GM20000 (cell line): ENCODE measurements at places on chromosomes 3 and 15.

- no peak for DNase-seq
Measured at GRCh38 chr15:67389975-67390374, 131.0 kb upstream of the C15orf61 start.

DNA sequence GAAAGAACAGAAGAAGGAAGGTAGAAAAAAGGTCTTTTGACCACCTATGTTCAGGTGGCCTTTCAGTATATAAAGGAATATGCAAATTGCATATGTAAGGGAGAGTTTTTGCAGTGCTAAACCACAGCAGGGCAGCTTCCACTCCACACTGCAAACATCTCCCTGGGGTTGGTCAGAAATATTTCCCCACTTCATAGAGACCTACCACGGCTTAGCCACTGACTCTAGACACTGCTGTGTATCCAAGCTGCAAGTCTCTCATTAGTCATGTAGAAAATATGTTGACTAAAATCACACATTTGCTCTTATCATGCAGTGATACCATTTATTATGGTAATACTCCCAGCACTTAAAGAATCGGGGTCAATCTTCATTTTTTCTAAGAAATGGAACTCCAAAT lies 214.9 kb upstream of the NR2F2 start:
- DNase-seq, result no peak

- DNase-seq, result no peak
Measured at GRCh38 chr15:27482287-27482686, 511.3 kb downstream of the GABRG3 start.

- no peak for DNase-seq
Measured at GRCh38 chr15:25501828-25502446, 63.1 kb upstream of the UBE3A start.

GRCh38 chr3:23760325-23760724 lies 45.4 kb upstream of the UBE2E1 start:
- no peak for DNase-seq

GRCh38 chr3:160981217-160981938 lies 123.8 kb downstream of the B3GALNT1 start:
- peak; percentile 11 for DNase-seq

GRCh38 chr3:53346922-53347260 lies 452 bp downstream of the DCP1A start:
- DNase-seq, result no peak

DNA sequence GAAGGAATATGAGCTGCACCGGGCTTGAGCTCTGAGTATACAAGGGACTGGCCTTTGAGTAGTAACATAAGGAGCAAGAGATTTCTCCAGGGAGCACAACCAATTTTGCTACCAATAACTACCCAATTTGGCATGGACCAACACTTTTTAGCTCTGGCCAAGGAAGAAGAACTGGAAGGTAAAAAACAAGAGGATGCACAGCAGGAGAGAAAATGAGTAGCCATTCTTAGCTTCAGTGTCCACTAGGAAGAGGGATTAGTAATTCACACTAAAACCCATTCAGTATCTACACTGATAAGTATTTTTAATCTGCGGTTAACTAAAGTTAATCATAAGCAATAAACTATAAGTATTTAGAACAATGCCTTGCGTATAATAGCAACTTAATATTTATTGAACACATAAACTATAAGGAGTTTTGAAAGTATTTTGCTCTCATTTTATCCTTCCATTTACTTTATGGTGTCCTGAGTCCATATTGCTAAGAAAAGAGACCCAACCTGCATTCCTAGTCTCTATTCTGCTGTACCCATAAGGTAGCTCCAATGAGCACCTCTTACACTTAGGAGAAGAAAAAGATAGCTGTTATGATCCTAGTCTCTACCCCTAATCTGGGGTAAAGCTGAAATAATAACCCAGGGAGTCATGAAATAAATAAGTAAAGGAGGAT lies 268.9 kb downstream of the IGSF11 start:
- DNase-seq, result no peak

DNA sequence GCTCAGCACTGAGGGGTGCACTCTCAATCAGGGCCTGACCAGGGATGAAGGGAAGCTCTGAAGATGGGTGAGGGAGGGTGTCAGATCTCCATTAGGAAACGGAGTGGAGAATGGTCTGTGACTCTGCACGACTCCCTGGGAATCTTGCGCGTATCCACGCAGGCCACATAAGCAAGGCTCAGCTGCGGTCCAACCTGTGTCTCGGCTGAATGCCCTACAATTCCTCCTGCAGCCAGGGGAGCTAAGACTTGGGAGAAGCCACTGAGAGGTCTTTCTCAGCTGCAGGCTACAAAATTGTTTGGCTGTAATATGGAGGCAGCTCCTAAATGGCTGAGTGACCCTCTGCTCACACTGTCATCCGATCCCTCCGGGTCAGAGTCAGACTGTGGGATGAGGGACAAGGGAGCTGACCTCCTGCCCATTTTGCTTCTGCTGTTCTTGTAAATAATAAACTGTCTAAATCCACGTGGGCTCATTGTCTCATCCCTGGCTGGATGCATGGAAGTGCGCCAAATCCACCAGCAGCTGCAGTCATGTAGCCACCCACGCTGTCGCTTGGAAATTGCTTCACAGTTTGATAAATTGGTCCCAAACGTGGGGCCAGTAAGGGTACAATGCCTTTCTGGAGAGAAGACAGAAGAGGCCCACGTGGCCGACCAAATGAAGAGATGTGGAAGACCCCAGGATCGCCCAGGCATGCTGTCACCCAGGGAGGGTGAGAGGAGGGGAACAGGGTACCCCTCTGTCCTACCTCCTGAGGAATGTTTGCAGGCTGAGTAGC lies 30.5 kb downstream of the ALS2CL start:
- no peak for DNase-seq

DNA sequence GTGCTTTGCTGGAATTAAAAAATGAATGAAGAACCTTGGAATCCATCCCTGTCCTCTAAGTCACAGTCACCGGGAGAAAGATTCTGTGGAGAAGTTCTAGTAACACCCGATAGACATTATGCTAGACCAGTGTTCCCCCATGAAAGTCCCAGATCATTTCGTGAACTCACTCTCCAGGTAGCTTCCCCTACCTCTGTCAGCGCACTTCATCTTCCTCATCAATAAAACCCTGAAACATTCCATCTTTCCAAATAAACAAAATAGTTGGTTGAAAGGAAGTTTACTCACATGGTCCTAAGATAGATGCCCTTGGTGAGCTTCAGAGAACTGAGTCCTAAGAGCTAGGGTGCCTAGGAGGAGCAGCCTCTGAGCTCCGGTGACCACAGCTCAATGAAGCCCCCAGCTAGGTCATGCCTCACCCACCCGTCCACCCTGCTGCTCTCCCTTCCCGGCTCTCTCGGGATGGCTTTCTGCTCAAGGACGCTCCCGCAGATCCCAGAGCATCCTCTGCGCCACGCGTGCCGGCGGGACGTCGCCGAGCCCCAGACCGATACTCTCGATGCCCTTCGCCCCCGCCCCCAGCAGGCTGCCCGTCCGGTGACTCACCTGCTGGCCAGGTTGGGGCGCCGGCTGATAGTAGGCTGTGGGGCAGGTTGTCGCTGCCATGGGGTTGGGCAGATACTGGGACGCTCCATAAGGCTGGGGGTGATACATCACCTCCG lies 776 bp downstream of the VGLL3 start:
- DNase-seq, result peak; percentile 34

DNA sequence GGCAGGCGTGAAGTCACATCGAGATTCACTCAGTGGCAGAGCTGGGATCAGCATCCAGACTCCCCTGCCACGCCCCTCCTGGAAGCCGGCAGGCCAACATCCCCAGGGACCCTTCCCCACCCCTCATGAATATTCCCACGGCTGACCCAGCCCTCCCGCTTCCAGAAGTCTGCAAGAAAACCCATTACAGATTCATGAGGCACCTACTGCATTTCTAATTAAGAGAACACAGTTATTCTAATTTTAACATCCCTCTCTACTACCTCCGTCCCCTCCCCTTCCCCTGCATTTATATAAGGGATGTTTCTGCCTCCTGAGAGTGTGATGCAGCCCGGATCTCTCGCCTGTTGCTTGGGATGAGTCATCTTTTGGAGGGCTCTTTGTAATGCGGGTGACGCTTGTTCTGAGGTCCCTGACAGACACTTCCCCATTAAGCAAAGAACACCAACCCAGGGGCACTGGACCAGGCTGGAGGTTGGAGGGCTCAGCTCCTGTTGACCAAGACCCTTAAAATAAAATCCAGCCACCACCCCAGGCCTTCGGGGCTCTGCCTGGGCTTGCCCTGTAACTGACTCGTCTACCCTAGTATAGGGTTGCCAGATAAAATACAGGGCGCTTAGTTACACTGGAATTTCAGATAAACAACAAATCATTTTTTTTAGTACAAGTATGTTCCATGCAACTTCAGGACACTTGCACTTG lies 118.7 kb downstream of the NUP210 start:
- DNase-seq, result peak; percentile 59

GRCh38 chr3:122458992-122459391 lies 43.1 kb upstream of the WDR5B start:
- no peak for DNase-seq

DNA sequence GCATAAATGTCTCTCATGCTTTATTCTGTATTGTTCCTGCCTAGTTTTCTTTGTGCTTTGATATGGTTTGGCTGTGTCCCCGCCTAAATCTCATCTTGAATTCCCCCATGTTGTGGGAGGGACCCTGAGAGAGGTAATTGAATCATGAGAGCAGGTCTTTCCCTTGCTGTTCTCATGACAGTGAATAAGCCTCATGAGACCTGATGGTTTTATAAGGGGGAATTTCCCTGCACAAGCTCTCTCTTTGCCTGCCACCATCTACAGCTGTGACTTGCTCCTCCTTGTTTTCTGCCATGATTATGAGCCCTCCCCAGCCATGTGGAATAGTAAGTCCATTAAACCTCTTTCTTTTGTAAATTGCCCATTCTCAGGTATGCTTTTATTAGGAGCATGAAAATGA lies 1596.6 kb downstream of the SI start:
- no peak for DNase-seq

DNA sequence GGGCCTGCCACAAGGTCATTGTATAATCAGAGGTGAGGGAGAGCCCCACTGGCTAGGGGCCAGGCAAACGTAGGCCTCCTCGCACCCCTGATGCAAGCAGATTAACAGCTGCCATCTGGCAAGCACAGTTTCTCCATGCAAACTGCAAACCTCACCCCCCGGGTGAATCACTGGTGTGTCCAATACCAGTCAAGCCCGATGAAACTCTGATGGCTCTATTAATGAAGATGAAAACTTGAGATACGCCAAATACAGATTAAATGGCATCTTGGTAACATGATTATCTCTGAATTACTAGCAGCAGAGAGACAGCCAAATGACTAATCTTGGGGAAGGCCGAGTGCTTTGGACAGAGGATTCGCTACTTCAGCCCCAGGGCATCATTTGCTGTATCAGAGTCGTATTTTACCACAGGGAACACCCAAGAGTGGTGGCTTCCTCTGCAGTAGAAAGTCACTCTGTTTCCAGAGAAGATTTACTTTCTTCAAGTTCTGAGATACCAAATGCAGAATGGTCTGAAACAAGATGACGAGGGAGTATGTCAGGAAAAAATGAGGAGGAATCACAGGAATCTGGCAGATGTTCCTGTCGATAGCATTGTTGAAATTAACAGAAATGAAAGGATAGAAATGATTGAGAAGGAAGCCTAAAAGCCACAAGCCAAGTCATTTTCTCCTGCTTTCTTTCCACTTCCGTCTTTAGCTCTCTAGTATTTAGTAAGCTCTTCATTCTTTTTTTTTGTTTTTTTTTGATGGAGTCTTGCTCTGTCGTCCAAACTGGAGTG lies 96.2 kb upstream of the NR2F2 start:
- DNase-seq, result no peak

GRCh38 chr3:66639809-66640356 lies 139.1 kb upstream of the LRIG1 start:
- no peak for DNase-seq

DNA sequence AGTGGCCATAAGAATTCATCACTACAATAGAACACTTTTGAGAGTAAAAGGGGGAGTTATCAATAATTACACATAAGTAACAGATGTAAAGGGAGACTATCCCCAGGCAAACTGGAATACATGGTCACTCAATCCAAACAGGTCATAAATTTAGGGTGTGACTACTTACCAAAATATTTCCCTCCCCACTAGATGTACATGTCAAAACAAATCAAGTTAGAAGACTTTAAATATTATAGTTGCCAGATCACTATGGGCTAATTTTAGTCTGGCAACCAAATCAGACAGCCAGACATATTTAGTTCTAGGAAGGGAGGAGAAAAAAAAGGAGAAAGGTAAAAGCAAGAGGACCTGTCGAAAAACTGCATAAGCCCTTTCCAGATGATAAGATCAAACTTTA lies 23.1 kb downstream of the SLC24A5 start:
- DNase-seq, result no peak

DNA sequence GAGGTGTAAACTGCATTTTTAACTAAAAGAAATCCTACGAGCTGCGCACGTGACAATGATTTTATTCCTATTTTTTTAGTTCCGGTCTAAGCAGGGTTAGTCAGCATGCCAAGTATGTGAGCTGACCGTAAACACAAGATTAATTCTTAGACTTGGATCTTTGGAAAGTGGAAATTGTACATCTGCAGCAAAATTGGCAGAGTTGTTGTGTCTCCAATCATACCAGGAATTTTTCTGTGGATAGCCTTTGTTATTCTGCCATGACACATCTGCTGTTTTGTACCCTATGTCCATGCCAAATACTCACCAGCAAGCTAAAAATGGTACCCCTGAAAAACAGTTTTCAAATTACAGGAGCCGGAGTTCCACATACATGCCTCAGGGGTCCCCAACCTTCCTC lies 562.5 kb downstream of the UNC13C start:
- DNase-seq, result no peak

GRCh38 chr3:30777426-30778113 lies 116.9 kb downstream of the GADL1 start:
- no peak for DNase-seq

- DNase-seq, result no peak
Measured at GRCh38 chr3:126347543-126348161, 9.6 kb downstream of the KLF15 start.
